ENCODE measurements at places on chromosomes 11 and 22. TPM values are rescaled to one million over a fixed set of nuclear protein-coding genes. Genes with fewer than 3 reads are reported as not detected.

MPZL2 gene
- total RNA-seq: 4.1 TPM

MRGPRE gene
- not detected for total RNA-seq

TTC36 gene
- total RNA-seq: 0.42 TPM

SMIM35 gene
- total RNA-seq: not detected

SELENOO gene
- 24.4 TPM for total RNA-seq

ART1 gene
- total RNA-seq: not detected

DMC1 gene
- total RNA-seq: 6.8 TPM

OR10V1 gene
- not detected for total RNA-seq

CALCA gene
- total RNA-seq: not detected

Measured in endodermal cell (in vitro differentiated cells).